Stimulated activated CD4-positive, alpha-beta T cell treated with anti-CD3 and anti-CD28 coated beads, TNF-alpha, amount 100 ng/mL, for 4 hours (primary cell): ENCODE measurements at places on chromosomes 1 and 21.

- DNase-seq, result no peak
Observed at GRCh38 chr1:178960482-178961240, 65.0 kb upstream of the FAM20B start.

GRCh38 chr1:221718381-221719277 is 23.3 kb downstream of the DUSP10 start:
- DNase-seq, result no peak

DNA sequence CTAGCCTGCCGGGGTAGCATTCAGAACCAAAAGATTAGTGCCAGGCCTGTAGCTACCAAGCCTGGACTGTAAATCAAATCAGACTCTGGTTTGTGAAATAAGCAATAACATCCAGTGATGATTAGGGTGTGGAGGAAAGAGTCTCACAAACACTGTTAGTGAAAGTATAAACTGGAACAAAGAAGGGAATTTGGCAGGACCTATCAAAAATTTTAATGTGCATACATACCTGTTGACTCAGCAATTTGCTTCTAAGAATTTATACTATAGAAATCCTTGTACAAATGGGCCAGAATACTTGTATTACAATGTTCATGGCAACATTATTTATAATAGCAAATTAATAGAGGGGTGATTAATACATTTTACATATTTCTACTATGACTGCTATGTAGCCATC is 109.8 kb upstream of the WARS2 start:
- DNase-seq, result no peak

- DNase-seq, result peak; percentile 26
Observed at GRCh38 chr1:15246960-15247614, at the start of gene FHAD1. Gene FHAD1 (plus strand): TSS chr1:15247223. CDS start chr1:15251785, 4,562 bp downstream.

GRCh38 chr1:2056955-2057590 is 6.9 kb downstream of the PRKCZ start:
- no peak for DNase-seq

- DNase-seq, result no peak
Observed at GRCh38 chr1:36775716-36776115, 258.6 kb downstream of the GRIK3 start.

- DNase-seq, result no peak
Observed at GRCh38 chr1:154714052-154714623, 106.2 kb upstream of the ADAR start.

- DNase-seq, result no peak
Observed at GRCh38 chr1:203187689-203188264, 1.3 kb upstream of the CHI3L1 start.

- DNase-seq, result no peak
Observed at GRCh38 chr1:157955221-157955620, 38.2 kb upstream of the KIRREL1 start.

GRCh38 chr1:214154596-214155292 is 126.2 kb upstream of the SMYD2 start:
- DNase-seq, result no peak

DNA sequence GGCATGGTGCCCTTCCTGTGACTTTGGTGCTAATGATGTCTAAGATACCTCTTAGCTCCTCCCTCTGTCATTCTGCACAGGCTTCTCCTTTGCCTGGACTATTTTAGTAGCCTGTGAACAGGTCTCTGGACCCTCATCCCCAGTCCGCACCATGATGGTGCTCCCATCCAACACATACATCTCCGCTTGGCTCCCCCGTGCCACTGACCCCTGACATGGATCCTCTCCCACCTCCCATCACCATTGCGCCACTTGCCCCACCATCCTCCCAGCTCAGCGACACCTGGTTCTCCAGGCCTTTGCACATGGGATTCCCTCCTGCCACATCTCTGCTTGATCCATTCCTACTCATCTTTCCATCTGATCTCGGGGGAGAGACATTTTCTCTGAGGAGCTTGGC is 33.9 kb downstream of the RUNX3 start:
- DNase-seq, result no peak

- no peak for DNase-seq
Observed at GRCh38 chr1:186636786-186637185, 43.4 kb downstream of the PTGS2 start.

GRCh38 chr1:236395947-236396664 is 2.0 kb downstream of the EDARADD start:
- no peak for DNase-seq

DNA sequence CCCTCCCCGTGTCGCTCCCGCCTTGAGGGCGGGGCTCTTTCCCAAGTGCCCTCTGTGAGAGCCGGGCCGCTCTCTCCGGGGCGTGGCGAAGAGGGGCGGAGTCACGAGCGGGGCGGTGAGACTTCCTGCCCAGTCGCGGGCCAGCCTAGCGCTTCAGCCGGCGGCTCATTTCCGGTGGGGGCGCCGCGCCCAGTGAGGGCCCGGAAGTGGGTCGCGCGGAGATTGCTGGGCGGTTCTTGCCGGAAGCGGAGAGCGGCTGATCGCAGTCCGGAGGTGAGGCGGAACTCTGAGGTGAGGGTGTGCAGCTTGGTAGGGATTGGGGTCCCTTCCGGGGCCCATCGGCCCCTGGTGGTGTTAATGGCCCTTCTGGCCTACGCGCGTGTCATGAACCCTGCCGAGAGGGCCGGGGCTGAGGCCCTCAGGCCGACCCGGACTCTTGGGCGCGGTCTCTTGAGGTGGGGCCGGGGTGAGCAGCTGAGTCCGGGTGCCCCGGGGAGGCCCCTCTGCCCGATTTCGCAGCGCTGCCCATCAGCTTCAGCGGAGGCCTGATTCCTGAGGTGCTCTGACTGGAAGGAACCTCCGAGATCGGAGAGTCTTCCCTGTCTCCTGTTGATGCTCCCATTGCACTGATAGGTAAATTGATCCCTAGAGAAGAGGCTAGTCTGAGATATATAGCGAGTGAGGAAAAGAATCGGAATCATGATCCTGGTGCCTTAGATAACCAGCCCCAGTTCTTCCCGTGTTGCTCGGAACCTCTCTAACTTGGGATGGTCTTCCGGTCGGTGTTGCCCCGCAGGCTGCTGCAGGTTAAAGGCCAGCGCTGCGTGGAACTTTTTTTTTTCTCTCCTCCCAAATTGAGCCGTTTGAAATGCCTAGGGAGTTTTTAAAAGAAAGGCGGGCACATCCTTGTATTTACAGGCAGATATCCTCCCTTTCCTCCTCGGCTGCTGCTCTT is at the start of gene CAP1:
CAP1 (plus strand) TSS at position 219 of the 955 bp plus-strand sequence. CDS start 18,618 bp downstream, outside the sequence.
- DNase-seq, result peak; percentile 99

DNA sequence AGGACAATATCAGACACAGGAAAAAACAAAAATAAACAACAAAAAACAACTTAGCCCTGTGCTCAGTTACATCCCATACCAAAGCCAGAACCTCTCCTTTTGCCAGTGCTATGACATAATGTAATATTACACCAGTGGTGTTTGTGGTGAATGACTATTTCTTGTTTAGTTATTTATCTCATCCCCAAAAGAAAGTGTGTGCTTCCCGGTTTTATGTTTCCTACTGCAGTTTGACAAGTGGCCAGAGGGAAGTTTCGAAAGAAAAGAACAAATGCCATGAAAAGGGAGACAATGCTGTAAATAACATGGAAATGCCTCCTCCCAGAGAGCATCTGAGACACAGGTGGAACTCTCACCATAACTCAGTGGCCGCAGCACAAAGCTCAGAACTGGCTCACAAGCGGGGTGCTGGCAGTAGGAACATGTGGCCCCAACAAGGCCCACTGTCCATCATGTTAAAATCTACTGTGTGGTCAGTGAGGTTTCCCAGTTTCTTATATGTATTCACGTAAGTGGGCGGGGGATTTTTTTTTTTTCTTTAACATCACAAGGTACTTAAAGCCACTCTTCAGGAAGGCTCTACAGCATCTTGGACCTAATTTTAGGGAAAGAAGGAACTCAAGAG is 158.2 kb downstream of the BARHL2 start:
- DNase-seq, result no peak

- DNase-seq, result no peak
Observed at GRCh38 chr1:24705260-24706073, 39.8 kb upstream of the CLIC4 start.

DNA sequence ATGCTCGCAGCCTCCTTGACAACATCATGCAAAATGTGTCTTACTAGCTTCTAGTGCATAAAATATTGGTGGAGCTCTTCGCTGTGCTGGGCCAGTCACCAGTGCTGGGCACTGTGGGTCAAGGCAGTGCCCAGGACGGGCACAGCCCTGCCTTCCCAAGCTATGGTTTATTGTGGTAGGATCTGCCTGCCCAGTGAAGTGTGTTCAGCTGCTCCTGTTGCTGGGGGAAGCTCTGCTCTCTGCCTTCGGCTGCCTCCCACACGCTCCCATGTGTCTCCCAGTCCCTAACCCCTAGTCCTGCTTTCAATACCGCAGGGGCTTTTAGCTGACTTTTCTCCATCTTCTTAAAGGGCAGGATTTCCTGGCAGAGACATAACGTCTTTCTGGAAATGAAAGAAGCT is 15.7 kb downstream of the EPHX1 start:
- DNase-seq, result no peak

DNA sequence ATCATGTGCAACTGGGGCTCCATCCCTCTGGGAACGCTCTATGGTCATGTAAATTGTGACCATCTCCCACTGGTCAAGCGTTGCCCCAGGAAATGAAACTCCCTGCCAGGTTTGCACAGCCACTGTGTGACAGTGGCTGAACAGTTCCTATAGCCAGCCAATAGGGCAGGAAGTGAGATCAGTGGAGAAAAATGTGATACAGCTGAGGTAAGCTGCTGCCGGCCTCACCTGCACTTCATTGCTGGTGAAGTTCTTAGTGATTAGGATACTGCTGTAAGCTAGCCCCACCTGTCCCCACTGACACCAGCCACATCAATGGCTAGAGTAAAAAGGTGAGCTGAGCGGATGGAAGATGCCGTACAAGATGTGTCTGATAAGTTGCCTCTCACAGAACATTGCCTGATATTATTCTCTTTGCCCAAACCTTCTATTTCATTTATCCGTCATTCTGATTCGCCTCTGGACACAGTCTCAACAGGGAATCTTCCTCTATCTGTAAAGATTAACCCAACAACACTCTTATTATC is 38.4 kb upstream of the CDC42BPA start:
- no peak for DNase-seq

DNA sequence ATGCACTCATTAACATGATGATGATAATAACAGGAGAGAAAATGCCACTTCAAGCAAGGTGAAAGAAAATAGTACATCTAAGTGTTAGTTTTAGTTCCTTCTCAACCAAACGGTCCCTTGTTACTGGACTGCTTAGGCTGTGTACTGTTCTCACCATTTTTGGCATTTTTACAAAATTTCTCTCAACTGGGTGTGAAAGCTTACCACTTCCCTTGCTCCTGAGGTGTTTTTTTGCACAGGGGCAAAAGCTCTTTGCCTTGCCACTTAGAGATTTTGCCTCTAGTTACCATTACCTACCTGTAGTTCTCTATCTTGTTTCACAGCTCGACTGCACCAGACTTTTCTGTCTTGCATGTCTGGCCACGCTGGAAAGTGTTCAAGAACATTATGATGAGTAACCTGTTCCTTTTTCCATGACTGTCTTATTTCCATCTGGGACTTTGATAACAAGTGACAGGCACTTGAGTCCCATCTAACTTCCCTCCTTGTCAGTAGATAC is 10.7 kb downstream of the NEK7 start:
- no peak for DNase-seq

GRCh38 chr1:178938959-178939317 is 68.1 kb upstream of the ANGPTL1 start:
- no peak for DNase-seq

DNA sequence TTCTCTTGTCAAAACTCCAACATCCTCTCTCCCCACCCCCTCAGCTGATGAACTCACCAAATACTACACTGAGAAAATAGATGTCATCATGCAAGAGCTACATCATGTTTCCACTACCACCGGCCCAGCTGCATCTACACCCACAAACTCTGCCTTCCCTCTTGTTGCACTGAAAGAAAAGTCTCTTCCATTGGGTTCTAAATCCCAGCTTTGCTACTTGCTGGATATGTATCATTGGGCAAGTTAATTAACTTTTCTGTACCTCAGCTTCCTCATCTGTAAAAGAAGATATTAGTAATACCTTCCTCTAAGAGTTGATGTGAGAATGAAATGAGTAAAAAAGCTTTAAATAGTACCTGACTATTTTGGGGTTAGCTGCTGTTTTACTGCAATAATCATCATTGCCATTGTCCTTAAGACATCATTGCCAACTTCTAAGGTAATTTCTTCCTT is 108.6 kb downstream of the OLFML2B start:
- DNase-seq, result no peak

GRCh38 chr1:10048601-10049000 is 15.8 kb downstream of the UBE4B start:
- DNase-seq, result no peak

DNA sequence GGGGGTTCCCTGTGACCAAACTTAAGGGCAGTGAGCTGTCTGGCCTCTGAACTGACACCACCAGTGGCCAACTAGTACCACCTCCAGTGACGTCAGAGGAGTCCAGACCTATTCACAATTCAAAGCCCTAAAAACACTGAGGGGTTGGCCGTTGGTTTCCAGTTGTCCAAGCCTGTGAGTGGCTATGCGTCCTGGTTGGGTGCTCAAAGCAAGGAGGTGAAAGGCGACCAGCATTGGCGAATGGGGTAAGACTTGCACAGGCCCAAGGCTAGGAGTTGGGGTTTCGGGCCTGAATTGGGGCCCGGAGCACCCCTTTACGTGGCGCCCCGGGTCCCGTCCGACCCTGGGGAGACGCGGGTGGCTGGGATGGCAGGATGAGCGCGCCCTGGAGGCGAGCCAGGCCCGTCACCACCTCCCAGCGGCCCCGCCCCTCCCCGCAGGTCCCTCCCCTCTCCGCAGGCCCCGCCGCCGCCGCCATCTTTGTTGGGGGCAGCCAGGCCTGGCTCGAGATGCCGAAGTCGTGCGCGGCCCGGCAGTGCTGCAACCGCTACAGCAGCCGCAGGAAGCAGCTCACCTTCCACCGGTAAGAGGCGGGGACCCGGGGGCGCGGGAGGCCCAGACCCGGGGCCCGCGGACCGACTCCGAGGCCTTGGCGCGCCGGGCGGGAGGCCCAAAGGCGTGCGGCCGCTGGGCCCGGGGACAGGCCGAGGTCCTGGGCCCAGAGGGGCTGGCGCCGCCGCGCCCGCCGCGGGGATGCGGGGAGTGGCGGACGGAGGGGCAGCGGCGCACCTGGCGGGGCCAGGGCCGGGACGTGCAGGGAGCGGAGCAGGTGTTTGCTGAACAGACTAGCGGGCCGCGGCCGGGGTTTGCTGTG is at the start of gene THAP3:
THAP3 (plus strand) TSS at position 159 of the 874 bp plus-strand sequence; CDS start at position 510, 351 bp downstream.
- peak; percentile 81 for DNase-seq

DNA sequence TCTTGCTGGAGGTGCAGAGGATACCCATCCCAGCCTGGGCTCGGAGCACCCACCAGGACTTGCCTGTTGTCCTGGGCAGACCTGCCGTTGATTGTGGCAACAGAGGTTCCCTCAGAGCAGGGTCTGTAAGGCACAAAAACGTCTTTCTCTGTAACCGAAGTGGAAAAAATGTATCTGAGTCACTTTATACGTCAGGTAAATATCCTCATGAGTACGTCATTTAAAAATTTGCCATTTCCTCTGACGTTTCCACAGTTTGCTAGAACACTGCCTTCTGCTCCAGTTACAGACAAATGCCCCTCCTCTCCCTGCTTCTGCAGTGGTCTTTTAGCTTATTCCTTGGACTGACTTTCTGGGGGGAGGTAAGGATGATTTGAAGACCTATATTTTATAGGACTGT is 326.8 kb downstream of the HHAT start:
- DNase-seq, result no peak

GRCh38 chr1:84352298-84353106 is 45.8 kb upstream of the DNASE2B start:
- DNase-seq, result no peak

GRCh38 chr1:220695426-220695825 is 5.3 kb downstream of the C1orf115 start:
- no peak for DNase-seq
